ENCODE measurements at places on chromosomes 2 and 18.
A peak's percentile ranks its signal among the peaks of the same experiment; 100 is the strongest.

DNA sequence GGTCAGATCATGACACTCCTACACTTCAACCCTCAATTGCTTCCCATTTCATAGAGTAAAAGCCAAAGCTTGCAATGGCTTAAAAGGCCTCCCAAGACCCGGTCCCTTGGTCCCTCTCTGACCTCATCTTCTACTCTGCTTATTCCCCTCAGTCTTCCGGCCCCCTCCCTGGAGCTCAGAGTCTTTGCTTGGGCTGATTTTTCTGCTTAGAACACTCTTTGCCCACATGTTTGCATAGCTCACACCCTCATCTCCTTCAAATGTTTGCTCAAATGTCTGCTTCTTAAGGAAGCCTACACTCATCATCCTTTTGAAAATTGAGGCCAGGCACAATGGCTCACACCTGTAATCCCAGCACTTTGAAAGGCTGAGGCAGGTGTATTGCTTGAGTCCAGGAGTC lies 65.6 kb upstream of the CAPN13 start:
- no peak overlapping the region for H3K4me3 ChIP-seq
- no peak for DNase-seq
- H3K36me3 ChIP-seq, result no peaks in the 10 kb centered on the region
- no peak overlapping the region for H3K27ac ChIP-seq
- peaks cover 33% of the 10 kb centered on the region for H3K27me3 ChIP-seq
- no peaks in the 10 kb centered on the region for H3K4me1 ChIP-seq

GRCh38 chr18:48715711-48716361 lies 177.0 kb downstream of the CTIF start:
- no peaks in the 10 kb centered on the region for H3K27me3 ChIP-seq
- H3K27ac ChIP-seq, result no peak overlapping the region
- no peak for DNase-seq
- peaks cover 3% of the 10 kb centered on the region for H3K4me1 ChIP-seq
- H3K36me3 ChIP-seq, result no peaks in the 10 kb centered on the region

GRCh38 chr2:208948073-208948472 lies 475.8 kb upstream of the MAP2 start:
- no peaks in the 10 kb centered on the region for H3K27me3 ChIP-seq
- H3K4me1 ChIP-seq, result no peaks in the 10 kb centered on the region
- H3K36me3 ChIP-seq, result no peaks in the 10 kb centered on the region
- DNase-seq, result no peak
- H3K27ac ChIP-seq, result no peak overlapping the region
- no peak overlapping the region for H3K4me3 ChIP-seq

- H3K36me3 ChIP-seq, result peaks cover 3% of the 10 kb centered on the region
- H3K27ac ChIP-seq, result no peak overlapping the region
Measured at GRCh38 chr2:26011609-26011989, 22.3 kb upstream of the RAB10 start.

- no peak overlapping the region for H3K4me3 ChIP-seq
- H3K27me3 ChIP-seq, result no peaks in the 10 kb centered on the region
- no peak for DNase-seq
Measured at GRCh38 chr2:180370511-180371205, 363.6 kb upstream of the CWC22 start.

DNA sequence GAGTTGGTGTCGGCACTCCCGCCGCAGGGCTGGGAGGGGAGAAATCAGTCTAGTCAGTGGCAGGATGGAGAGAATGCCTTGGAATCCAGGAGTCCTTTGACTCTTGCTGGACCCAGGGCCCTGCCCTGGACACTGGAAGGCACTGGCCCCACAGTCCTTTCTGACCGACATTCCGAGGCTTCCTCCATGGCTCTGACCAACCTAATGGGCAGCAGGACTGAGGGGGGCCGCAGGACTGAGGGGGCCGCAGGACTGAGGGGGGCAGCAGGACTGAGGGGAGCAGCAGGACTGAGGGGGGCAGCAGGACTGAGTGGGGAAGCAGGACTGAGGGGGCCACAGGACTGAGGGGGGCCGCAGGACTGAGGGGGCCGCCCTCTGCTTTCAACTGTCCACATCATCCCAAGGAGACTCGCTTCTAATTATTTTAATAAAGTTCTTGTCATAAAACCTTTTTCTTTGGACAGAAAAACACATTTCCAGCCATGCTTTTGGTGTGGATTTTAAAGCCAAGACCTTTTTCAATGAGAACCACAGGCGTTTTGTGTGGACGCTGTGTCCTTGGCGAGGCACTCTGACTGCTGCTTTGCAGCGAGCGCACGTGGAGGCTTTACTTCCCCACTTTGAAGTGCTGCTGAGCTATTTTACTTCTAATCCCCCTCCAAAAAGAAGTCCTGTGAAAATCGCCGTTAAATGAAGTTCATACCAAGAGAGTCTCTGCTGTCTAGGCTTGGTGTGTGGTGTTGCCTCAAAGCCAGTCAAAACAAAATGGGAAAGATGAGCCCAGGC lies 226.1 kb downstream of the TWIST2 start:
- no peak overlapping the region for H3K27ac ChIP-seq
- H3K27me3 ChIP-seq, result no peaks in the 10 kb centered on the region
- peaks cover 9% of the 10 kb centered on the region for H3K36me3 ChIP-seq
- no peak for DNase-seq
- H3K4me1 ChIP-seq, result peaks cover 3% of the 10 kb centered on the region

- peaks cover 23% of the 10 kb centered on the region for H3K4me1 ChIP-seq
- H3K4me3 ChIP-seq, result no peak overlapping the region
- H3K36me3 ChIP-seq, result no peaks in the 10 kb centered on the region
- no peak overlapping the region for H3K27ac ChIP-seq
- DNase-seq, result no peak
Measured at GRCh38 chr2:43302182-43302960, 76.0 kb upstream of the ZFP36L2 start.

DNA sequence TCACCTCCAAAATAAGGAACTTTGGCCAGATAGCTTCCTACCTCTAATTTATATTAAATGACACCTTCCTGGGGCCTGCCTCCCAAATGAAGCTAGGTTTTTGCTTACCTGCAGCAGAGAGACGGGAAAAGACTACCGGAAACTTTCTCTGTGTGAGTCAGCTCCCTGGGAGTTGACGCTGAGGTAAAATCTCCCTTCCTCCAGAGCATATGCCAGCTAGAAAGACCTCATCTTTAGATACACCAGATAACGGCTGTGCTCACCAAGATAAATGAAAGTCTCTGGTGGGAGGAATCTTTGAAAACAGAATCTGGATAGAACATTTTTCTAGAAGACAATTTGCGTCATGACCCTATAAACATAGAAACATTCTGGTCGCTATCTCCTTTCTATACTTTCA lies 99.7 kb upstream of the RFX8 start:
- H3K27me3 ChIP-seq, result peaks cover 2% of the 10 kb centered on the region
- H3K4me3 ChIP-seq, result no peak overlapping the region
- peaks cover 31% of the 10 kb centered on the region for H3K4me1 ChIP-seq
- H3K27ac ChIP-seq, result no peak overlapping the region
- no peak for DNase-seq

- H3K27ac ChIP-seq, result no peak overlapping the region
- no peaks in the 10 kb centered on the region for H3K36me3 ChIP-seq
- DNase-seq, result no peak
Measured at GRCh38 chr2:80312282-80312839, 7.8 kb upstream of the LRRTM1 start.

GRCh38 chr2:233387667-233388528 lies 33.6 kb downstream of the DGKD start:
- peaks cover 56% of the 10 kb centered on the region for H3K4me1 ChIP-seq
- peaks cover 27% of the 10 kb centered on the region for H3K36me3 ChIP-seq
- H3K4me3 ChIP-seq, result no peak overlapping the region
- H3K27me3 ChIP-seq, result no peaks in the 10 kb centered on the region

- H3K4me3 ChIP-seq, result no peak overlapping the region
- no peak overlapping the region for H3K27ac ChIP-seq
- H3K36me3 ChIP-seq, result no peaks in the 10 kb centered on the region
- H3K4me1 ChIP-seq, result no peaks in the 10 kb centered on the region
- peaks cover 2% of the 10 kb centered on the region for H3K27me3 ChIP-seq
Measured at GRCh38 chr2:62440281-62440946, 65.6 kb downstream of the TMEM17 start.

- DNase-seq, result no peak
- no peak overlapping the region for H3K27ac ChIP-seq
- H3K4me3 ChIP-seq, result no peak overlapping the region
- H3K27me3 ChIP-seq, result no peaks in the 10 kb centered on the region
- H3K36me3 ChIP-seq, result no peaks in the 10 kb centered on the region
- H3K4me1 ChIP-seq, result no peaks in the 10 kb centered on the region
Measured at GRCh38 chr18:22031611-22032010, 137.8 kb upstream of the GATA6 start.

DNA sequence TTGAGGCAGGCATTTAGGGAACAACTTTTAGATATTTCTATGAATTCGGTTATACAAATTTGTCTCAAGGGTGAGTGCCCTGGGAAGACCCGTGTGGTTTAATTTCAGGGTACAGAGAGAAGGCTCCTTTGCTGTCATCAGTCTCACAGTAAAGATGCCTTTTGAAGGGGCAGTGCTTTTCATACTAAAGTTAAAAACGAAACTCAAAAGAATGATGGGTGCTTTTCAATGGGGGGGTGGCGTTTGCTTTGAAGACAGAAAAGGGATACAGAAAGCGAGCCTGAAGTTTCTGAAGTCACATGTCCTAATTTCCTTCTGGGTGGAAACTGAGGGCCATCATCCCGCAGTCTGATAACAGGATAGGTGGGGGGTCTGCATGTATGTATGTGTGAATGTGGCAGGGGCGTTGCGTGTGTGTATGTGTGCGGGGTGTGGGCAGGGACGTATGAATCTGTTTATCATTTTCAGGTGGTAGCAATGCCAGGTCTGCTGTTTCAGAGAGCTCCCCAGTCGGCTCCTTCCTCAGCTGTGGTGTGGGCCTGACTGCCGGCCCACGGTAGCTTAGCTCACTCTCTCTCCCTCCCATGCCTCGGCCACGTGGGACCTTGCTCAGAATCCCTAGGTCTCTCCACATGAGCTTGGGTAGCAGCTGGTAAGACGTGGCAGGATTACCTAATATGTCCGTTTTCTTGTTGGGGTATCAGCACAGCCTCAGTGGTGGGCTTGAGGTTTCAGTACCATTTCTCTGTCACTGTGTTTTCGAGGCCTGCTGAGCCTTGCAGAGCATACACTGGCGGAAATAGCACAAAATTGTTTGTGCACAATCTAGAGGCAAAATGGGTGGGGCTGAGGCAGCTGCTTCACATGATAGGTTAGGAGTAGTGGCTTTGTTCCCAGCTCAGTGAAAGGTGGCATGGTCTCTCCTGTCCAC lies 32.7 kb downstream of the ARHGAP25 start:
- peak overlapping the region; percentile 76 for H3K4me3 ChIP-seq
- peak overlapping the region; percentile 100 for H3K27ac ChIP-seq
- H3K4me1 ChIP-seq, result peaks cover 94% of the 10 kb centered on the region
- DNase-seq, result peak; percentile 86
- no peaks in the 10 kb centered on the region for H3K27me3 ChIP-seq
- H3K36me3 ChIP-seq, result peaks cover 28% of the 10 kb centered on the region

- no peak overlapping the region for H3K4me3 ChIP-seq
- no peaks in the 10 kb centered on the region for H3K4me1 ChIP-seq
- no peak overlapping the region for H3K27ac ChIP-seq
- DNase-seq, result no peak
Measured at GRCh38 chr2:40087434-40087833, 308.4 kb upstream of the THUMPD2 start.
